ENCODE measurements at places on chromosomes 12 and 14.

GRCh38 chr12:38898001-38898684 is 7.2 kb downstream of the CPNE8 start:
- DNase-seq: no peak

- DNase-seq: no peak
Measured at GRCh38 chr14:98692832-98693231, 579.2 kb downstream of the BCL11B start.

- no peak for DNase-seq
Measured at GRCh38 chr12:127119600-127120140, 1147.3 kb upstream of the TMEM132C start.

GRCh38 chr12:92034858-92035401 is 110.7 kb downstream of the BTG1 start:
- DNase-seq: peak; percentile 77

DNA sequence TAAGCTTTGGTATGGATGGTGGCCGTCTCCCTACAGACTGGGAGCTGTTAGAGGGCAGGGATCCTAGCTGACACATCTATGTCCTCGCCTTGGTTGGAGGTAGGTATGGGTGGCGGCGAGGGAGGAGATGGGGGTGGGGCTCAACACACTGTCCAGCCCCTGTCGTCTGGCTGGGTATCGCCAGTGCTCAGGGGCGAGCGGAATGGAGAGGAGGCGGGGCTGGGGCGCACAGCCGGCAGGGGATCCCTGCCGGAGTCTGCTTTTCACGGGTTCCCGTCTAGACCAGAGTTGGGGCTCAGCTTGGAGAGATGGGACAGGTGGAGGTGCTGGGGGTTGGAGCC is 16.1 kb downstream of the TAMALIN start:
- no peak for DNase-seq

DNA sequence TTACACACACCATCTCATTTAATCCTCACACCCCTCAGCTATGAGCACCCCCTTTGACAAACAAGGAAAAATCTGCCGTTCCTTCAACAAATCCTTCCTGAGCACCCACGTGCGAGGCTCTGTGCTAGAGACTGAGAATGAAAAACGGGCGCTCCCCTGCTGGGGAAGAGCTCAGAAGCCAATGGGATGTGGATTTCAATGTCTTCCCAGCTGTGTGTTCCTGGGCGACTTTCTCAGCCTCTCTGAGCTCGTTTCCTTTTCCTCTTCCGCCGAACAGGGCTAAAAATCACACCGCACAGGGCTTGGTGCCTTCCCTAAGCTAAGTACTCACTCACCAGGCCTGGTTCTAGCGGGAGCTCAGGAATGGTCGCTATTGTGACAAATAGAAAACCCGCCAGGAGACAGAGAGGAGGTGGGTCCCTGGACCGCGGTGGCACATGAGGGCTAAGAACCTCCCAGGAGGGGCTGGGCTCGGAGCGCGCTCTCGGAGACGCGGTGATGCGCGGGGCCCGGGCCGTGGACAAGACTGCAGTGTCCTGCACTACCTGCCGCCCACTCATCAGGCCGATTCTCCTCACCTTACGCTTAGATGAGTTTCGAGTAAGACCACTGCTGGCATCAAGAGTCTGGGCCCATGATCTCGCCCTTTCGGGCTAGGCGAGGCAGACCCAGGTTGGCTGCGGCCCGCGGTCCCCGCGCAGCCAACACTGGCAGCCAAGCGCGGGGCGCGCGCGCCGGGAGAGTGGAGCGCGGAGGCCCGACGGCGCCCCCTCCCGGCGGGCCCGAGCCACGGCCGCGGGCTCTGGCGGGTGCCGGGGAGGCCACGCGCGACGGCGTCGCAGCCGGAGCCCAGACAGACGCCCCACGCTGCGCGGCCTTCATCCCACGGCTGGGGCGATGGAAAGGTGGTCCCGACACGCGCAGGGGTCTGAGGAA is 17.0 kb downstream of the ZDHHC22 start:
- peak; percentile 34 for DNase-seq

DNA sequence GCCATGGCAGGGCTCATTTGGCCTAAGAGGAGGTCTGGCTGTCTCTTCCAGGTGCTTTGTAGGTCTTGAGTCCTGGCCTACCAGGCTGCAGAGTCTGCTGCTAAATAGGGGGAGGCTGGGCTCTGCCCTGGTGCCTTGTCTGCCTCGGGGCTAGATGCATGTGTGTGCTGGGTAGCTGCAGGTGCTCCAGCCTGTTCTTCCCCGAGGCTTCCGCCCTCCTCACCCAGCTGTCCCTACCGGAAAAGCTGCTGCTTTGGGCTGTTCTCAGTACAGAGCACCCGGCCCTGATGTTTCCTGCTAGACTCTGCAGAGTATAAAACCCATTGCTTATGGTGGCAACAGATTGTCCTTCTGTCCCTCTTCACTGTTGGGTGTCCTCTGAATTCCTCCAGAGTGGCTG is 37.7 kb downstream of the RAB35 start:
- no peak for DNase-seq

GRCh38 chr12:119325813-119326212 is 8.7 kb upstream of the CCDC60 start:
- no peak for DNase-seq

DNA sequence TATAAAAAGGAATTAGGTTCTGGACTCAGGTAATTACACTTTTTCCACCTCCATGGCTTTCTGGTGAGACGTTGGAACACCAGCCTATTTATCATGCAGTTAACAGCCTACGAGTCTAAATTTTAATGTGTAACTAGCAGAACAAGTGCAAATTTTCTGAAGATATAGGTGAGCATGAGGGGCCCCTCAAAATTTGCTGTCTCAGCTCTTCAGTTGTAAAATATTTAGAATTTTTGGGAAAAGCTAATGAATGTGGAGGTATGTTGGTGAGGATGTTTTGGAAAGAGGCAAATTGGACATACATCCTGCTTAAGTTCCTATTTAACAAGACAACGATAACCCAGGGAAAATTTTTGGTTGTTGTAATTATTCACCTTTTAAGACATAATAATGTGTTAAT is 25.3 kb upstream of the BCAT1 start:
- no peak for DNase-seq

DNA sequence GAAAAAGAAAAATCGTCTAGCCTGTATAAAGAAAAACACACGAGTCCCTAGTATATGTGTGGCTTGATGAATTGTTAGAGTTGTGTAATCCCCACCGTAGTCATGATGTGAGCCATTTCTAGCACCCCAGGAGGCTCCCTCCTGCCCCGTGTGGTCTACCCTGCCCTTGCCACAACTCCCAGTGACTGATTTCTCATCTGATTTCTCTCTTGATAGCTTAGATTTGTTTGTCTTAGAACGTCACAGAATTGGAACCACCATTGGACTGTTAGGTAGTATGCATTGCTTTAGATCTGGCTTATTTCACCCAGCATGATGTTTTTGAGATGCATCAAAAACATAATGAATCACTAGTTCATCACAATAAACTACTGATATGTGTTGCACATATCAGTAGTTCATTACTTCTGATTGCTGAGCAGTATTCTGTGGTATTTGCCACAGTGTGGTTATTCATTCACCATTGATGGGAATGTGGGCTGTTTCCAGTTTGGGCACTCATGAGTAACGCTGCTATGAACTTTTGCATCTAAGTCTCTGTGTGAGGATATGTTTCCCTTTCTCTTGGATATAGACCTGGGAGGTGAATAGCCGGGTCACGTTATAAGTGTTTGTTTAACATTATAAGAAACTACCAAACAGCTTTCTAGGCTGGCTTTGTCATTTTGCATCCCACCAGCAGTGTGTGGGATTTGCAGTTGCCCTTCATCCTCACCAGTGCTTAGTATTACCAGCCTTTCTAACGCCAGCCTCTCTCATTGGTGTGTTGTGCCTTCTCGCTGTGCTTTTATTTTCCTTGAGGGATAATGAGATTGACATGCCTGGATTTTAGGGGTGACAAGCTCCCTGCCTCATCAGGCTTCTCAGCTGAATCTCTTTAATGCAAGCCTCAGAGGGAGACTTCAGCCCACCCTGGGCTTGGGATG is 31.9 kb upstream of the NCOR2 start:
- peak; percentile 70 for DNase-seq

DNA sequence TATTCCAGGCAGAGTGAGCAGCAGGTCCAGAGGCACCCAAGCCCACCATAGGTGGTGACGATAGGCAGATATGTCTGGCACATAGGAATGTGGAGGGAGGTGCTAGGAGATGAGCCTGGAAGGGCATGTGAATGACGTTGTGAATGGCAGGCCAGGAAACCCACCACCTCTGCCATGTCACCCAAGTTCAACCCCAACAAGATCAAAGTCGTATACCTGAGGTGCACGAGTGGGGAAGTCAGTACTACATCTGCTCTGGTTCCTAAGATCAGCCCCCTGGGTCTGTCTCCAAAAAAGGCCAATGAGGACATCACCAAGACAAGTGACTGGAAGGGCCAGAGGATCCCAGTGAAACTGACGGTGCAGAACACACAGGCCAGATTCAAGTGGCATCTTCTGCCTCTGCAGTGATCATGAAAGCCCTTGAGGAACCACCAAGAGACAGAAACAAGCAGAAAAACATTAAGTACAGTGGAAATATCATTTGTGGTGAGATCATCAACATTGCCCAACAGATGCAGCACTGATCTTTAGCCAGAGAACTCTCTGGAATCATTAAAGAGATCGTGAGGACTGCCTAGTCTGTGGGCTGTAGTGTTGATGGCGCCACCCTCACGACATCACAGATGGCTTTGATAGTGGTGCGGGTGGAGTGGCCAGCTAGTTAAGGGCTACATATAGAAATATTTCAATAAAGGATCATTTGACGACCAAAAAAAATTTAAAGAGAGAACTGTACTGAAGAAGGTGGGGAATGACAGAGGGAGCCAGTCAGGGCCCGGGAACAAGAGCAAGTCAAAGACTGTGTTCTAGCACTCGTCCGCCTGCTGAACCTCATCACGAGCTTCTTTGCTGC is 99.7 kb downstream of the ZFP36L1 start:
- peak; percentile 52 for DNase-seq

GRCh38 chr12:125189015-125189414 is 123.8 kb downstream of the AACS start:
- no peak for DNase-seq

DNA sequence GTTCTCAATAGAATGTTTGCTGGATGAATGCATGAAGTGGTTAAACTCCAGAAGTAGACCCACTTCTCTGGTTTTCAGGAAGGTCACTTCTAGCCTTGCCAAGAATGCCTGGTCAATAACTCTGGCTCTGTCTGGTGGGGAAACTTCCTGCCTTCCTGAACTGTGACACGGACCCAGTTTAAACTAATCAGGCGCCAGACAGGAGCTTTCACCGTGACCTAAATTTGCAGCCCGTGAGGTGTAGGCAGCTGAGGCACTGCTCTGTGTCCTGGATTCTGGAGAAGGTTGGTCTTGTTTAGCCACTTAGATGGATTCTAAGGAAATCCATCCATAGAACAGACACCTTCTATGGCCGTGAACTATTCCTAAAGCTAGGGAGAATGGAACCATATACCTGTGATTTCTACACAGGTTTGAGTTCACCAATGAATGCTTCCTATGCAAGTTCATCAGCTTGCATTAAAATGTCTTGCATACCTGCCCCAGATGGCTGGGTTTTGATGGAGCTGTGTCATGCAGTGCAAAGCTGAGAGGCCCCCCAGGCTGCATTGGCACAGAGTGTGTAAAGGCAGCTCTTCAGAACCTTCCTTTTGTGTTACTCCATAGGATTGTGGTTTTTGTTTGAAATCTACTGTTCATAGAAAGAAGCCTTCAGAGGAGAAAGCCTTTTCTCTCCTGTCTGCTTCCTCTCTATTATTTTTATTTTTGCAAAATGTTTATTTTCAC is 4.4 kb downstream of the CHST11 start:
- no peak for DNase-seq

DNA sequence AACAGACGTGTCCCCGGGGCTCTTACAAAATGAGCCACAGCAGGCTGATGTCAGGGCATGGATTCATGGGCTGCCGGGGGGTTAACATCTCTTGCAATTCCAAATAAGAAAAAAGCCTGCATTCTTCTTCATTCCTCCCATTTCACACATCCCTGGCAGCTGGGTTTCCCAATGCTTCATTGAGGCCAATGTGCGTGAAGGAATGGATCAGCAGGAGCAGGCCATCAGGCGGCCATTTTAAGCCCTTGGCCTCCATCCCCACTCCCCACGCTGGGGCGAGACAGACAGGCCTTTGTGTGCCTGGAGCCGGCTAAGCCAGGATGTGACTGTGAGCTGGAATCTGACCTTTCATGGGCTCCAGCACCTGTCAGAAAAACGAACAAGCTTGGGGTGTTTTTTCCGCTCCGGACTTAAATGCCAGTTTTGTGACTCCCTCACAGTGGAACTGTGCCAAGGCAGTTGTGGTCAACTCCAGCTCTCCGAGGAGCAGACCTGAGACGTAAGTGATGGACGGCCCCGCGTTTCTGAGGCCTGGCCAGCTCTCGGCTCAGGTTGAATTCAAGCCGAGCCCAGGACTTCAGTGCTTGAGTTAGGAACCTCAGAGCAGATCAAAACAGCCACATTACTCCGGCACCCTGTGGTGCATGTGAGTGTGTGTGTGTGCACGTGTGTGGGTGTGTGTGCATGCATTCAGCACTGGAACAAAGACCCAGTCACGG is 133.1 kb downstream of the TMEM30B start:
- DNase-seq: peak; percentile 98

DNA sequence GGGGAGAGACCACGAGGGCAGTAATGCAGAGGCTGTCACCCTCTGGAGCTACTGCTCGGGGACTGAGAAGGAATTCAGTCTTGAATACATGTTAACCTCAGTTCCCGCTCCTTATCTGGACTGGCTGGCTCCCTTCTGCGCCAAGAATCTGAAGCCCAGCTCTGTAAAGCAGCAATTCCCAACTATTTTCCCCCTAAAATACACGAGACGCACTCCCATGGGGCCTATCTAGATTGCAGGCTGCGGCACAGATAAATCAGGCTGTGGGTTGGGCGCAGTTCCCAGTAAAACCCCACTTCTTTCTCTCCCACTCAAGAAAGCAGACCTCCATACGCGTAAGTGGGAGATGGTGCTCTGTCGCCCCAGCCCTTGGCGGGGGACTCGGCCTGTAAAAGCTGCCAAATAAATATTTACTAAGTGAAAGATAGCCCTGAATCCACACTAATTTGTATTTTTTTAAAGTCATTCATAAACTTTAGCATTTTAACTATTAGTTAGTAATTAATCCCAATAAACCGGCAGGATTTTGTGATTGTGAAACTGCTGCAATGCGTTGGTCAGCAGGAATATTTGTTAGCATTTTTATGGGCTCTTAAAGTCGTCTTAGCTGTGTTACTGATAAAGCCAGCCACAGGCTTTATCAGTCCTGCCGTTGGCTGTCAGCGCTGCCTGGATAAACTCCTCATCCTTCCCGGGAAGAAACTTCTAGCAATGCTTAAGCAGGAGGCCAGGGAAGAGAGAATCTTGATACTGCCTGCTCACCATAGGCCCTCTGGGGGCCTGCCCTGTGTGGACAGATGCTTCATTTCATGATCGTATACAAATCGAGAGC is 17.8 kb downstream of the FBXL14 start:
- DNase-seq: no peak

- peak; percentile 43 for DNase-seq
Measured at GRCh38 chr12:18837505-18837904, 99.6 kb downstream of the CAPZA3 start.

GRCh38 chr14:24430682-24431568 is 1.2 kb downstream of the KHNYN start:
- peak; percentile 60 for DNase-seq

- no peak for DNase-seq
Measured at GRCh38 chr12:53567961-53568808, 58.0 kb downstream of the ATF7 start.

All from ELR (cell line).